ENCODE measurements at places on chromosomes 2 and 18. TPM values are rescaled to one million over a fixed set of nuclear protein-coding genes. Genes with fewer than 3 reads are reported as not detected.

GRCh38 chr18:25141399-25141798 lies 210.6 kb downstream of the ZNF521 start:
- DNase-seq, result no peak

- no peak for DNase-seq
These were observed 100.9 kb upstream of the NEUROD1 start for GRCh38 chr2:181781078-181781786.

The NYAP2 gene
- total RNA-seq, result 0.30 TPM

- DNase-seq, result no peak
These were observed 251.4 kb downstream of the PRKCE start for GRCh38 chr2:45902781-45903375.

The UGT1A5 gene
- total RNA-seq, result 91.2 TPM

GRCh38 chr2:6999211-6999877 lies 82.1 kb downstream of the RNF144A start:
- DNase-seq, result no peak

The SLC39A6 gene
- total RNA-seq, result 14.8 TPM

GRCh38 chr2:226862623-226863022 lies 26.8 kb downstream of the RHBDD1 start:
- DNase-seq, result no peak

GRCh38 chr2:214730248-214730647 lies 79.2 kb downstream of the BARD1 start:
- DNase-seq, result no peak

The SMYD1 gene
- not detected for total RNA-seq

- DNase-seq, result no peak
These were observed 137.2 kb downstream of the CNTNAP5 start for GRCh38 chr2:124162256-124162655.

DNA sequence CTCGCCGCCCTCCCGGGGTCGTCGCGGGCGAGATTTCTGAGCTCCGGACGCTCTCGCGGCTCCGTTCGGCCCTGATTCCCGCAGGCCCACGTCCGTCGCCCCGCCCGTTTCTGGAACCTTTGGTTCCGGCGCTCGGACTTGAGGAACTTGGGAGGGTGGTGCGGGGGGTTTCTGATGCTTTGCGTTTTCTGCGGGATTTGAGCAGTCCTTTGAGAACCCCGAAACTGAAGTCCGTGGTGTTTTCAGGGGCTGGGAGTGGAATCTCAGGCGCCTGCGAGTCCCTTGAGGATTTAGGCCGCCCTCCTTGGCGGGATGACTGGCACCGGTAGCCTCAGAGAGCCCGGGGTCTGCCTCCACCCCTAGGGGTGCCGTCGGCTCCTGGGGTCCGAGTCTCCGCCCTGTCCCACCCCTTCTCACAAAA lies 336 bp downstream of the THNSL2 start:
- no peak for DNase-seq
